Activated naive CD4-positive, alpha-beta T cell treated with anti-CD3 and anti-CD28 coated beads, Interleukin-2, amount 10 ng/mL, durations not matched to agents 7 days and 5 days (primary cell): ENCODE measurements at places on chromosomes 13 and 19.

- DNase-seq = no peak
Observed at GRCh38 chr13:32202268-32202667, 112.9 kb downstream of the ZAR1L start.

DNA sequence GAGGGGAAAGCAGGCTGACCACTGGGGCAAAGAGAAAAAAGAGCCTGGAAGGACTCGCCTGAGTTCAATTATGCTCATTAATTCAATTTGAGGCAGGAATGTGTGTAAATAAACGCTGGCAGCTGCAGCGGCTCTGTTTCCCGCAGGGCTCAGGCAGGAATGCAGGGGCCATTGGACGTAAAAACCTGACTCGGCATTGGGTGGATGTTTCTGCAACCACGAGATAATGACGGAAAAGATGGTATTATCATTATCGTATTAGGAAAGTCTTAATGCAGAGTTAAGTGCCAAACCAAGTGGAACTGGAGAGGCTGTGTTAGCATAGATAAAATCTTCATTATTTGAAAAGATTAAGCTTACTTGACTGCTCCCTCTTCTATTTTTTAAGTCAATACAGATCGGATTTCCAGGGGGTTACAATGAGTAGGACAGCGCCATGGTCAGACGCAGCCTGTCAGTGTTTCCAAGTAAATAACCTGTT lies 169.8 kb downstream of the SHISA2 start:
- DNase-seq = no peak

GRCh38 chr13:48038761-48039160 lies 1.2 kb downstream of the NUDT15 start:
- DNase-seq = no peak

DNA sequence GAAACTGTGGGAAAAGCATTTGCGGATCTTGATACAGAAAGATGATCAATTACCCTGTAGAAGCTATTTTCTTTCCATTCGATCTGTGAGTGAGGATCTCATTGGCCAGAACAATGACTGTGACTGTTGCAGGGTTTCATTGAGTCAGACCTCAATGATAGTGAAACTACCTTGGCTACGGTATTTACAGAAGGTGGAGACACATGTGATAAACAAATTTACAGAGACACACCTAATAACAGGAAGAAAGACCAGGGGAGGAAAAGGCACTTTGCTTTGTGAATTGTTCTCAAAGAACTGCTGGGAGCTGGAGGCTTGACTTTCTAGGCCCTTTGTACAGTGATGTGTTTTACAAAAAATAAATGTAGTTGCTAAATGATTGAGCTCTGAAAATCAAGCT lies 19.9 kb upstream of the ARGLU1 start:
- no peak for DNase-seq

GRCh38 chr13:29887686-29888085 lies 37.3 kb upstream of the UBL3 start:
- no peak for DNase-seq

DNA sequence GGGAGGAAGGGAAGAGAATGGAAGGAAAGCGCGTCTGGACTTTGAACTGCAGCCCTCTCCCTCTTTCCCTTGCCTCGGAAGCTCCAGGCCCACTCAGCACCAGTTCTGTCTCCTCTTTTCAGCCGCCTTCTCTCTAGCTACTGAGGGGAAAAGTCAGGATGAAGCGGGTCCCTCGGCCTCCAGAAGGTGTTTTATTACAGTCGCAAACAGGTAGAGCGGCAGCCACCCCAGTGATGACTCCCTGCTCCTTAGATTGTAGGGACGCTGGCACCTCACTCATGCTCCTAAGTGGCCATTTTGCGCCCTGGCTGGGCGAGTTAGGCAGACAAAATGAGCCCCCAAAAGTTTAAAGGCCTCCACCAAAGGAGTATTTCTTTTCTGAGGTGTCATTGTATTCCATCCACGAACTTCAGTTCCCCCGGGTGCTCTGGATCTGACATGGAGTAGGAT lies 954 bp upstream of the STK24 start:
- DNase-seq = no peak

DNA sequence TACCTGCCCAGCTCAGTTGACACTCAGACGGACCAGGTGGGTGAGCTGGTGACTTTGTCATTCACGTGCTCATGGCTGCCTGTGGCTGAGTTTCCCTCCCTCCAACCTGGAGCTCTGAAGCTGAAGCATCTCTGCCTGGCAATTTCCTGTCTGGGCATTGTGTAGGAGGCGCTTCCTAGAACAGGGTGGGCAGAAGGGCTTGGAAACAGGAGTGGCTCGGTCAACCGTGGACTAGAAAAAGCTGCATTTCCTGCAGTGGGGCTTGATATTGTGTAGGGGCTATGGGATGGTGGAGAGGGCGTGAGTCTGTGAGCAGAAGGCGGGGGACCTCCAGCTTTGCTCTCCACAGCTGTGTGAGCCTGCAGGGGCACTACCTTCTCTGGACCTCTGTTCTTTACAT lies 278.3 kb downstream of the TEX29 start:
- no peak for DNase-seq

DNA sequence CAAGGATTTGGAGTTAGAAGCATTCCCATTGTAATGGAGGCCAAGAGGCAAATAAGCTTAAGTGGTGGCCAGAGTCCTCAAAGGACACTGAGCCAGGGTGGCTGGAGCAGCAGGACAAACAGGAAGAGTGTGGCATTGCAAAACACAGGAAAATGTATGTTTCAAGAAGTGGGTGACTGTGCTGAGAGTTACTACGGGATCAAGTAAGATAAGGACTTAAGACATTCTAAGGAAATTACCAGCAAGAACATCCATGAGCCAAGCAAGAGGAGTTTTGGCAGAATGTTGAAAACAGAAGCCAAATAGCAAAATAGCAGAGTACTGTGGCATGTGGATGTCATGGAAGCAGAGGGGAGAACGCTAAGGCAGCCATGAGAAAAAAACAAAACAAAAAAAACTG lies 104.2 kb downstream of the RAP2A start:
- DNase-seq = no peak

DNA sequence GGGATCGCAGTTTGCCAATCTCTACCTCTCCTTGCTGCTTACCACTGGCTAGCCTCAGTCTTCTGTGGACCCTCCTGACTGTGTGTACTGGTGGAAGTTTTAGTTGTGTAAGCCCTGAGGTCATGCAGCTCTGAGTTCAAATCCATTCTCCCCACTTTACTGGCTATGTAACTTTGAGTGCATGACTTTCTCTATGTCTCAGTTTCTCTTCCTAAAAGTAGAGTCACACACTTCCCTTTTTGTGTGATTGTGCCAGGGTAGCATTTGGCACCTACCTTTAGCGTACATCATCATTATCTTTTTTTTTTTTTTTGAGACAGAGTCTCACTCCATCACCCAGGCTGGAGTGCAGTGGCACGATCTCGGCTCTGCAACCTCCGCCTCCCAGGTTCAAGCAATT lies 70.3 kb downstream of the MAP4K1 start:
- DNase-seq = no peak

DNA sequence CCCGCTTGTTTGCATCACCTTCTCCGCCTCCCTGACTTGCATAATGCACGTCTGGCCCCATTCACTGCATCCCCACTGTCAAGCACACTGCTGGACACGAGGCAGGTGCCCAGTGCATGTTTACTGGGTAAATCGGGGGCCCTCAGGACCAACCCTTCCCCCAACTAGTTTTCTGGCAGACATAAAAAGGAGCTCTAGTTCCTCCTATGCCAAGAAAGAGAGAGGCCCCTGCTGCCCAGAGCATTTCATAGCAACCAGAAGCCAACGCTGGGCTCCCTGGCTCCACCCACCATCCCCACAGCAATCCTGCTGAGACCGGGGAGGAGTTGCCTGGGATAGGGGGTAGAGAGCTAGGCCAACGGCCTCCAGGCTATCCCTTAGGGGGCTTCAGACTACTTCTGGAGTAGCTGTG lies 23.2 kb downstream of the ANKRD27 start:
- DNase-seq = no peak

GRCh38 chr19:40632311-40633036 lies 31.3 kb downstream of the LTBP4 start:
- DNase-seq = no peak

- DNase-seq = no peak
Observed at GRCh38 chr19:33763633-33764371, 32.9 kb upstream of the KCTD15 start.
